Muscle of leg (tissue), 16 donors: ENCODE measurements at places on chromosomes 3 and 15.

DNA sequence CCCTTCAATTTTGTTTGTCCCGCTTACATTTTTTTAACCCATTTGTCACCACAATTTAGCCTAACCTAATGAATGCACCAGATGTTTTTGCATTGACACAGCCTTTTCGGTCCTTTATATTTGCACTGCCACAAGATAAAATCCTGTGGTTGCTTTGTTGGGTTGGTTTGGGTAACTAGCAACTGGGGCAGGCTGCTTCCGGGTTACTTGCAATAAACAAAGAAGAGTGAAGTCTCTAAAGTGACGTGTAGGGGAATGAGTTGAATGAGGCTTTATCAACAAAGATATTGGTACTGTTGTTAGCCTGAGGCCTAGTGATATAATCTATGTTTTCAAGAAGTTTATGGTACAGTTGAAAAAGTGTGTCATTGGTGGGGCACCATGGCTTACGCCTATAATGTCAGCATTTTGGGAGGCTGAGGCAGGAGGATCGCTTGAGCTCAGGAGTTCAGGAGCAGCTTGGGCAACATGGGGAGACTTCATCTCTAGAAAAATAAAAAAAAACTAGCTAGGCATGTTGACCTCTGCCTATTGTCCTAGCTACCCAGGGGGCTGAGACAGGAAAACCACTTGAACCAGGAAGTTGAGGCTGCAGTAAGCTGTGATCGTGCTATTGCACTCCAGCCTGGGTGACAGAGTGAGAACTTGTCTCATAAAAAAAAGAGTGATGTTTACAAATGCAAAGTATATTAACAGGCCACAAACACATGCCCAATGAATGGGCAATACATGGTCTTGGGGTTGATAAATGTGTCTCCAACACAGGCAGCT, 121.8 kb downstream of the OXSM start:
- no peak for DNase-seq

DNA sequence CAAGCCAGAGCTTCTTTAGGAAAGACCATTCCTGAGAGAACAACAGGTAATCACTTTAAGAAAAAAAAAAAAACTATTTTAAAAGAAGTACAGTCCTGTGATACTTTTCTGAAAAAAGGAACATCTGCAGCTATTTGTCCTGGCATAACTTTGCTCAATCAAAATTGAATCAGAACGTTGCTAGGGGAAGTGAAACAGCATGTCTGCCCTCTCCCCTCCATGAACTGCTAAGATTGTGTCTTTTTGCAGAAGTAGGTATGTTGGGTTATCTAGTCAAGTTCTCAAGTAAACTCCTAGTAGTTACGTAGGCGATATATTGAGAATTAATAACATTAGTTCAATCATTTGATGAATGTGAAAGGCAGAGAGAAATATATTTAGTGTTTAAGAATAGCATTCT, 1013.3 kb downstream of the TUSC7 start:
- peak; percentile 72 for DNase-seq

GRCh38 chr3:10280177-10280529, 12.6 kb downstream of the GHRL start:
- DNase-seq: no peak

GRCh38 chr3:15040844-15041243, 24.3 kb downstream of the MRPS25 start:
- no peak for DNase-seq

GRCh38 chr3:97815149-97815917, 6.5 kb upstream of the CRYBG3 start:
- no peak for DNase-seq

DNA sequence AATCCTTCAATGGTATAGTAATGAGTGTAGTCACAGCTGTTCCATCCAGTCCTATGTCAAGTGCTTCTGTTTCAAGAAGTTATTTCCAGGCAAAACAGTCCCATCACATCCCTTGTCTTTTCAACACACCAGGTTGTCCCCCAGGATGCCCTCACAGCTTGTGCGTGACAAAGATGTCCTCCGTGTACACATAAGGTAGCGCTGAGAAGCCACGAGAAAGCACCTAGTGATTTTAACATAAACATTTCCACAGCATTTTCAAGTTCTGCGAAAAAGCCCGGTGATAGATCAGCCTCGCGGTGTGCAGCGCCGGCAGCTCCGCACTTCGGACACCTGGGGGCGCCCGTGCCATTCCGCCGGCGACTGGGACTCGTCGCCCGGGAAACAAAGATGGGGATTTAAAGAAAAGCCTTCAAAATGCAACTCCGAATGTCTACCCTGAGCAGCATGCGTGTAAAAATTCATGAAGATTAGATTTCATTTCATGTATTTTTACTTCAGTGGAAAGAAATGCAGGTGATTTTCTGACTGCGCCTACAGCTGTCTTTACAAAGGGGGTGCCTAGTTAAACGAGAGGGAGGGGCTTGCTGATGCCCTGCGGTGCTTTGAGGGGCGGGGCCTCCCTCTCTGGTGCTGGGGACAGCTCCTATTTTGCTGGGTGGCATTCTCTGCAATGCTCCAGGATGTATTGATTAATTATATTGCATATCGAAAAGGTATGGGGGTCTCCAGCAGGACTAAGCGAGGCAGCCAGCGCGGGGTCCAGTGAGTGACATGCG, 49.9 kb downstream of the KY start:
- peak; percentile 78 for DNase-seq

DNA sequence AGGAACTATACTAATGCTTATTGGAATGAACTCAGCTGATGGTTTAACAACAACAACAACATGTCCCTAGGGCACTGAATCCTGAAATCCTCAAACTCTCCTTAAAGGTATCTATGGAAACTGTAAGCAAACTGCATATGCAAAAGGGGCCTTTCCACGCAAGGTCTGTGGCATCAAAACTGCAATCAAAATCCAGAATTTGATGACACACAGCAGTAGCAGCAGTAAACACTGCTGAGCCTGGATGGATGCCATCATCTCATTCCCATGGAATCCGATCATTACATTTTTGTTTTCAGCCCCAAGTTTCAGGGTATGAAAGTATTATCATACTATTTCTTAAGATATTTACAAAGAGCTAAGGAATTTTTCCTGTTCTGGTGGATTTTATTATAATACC, 399.7 kb downstream of the VPS13C start:
- DNase-seq: peak; percentile 83

GRCh38 chr3:129474984-129475804, 35.2 kb downstream of the IFT122 start:
- no peak for DNase-seq

DNA sequence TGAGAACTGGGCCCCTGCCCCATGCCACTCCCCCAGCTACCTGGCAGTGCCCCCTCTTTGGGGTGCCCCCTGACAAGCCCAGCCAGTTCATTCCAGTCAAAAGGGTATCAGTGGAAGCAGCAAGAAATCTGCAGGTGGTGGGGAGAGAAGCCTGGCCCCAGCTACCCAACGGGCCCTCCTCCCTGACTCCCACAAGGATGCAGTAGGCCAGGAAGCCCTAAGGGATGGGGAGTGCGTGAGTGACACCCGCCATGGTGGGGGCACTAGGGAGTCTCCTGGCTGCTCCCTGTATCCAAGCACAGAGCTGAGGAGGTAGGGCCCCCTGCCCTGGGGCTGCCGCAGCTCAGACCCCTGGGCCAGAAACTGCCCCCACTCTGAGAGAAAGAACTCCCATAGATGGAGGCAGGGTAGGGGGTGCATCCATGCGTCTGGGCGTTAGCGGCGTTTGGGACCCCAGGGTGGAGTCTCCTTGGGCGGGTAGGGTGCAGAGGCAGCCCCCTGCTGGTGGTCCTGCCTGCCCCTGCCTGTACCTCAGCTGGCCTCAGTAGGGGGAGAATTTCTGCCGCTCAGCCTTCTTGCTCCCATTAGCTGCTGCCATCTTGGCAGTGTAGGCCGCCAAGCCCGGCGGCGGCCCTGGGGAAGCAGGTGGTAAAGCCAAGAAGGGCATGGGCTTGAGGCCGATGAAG, 2.5 kb downstream of the GPR62 start:
- no peak for DNase-seq

DNA sequence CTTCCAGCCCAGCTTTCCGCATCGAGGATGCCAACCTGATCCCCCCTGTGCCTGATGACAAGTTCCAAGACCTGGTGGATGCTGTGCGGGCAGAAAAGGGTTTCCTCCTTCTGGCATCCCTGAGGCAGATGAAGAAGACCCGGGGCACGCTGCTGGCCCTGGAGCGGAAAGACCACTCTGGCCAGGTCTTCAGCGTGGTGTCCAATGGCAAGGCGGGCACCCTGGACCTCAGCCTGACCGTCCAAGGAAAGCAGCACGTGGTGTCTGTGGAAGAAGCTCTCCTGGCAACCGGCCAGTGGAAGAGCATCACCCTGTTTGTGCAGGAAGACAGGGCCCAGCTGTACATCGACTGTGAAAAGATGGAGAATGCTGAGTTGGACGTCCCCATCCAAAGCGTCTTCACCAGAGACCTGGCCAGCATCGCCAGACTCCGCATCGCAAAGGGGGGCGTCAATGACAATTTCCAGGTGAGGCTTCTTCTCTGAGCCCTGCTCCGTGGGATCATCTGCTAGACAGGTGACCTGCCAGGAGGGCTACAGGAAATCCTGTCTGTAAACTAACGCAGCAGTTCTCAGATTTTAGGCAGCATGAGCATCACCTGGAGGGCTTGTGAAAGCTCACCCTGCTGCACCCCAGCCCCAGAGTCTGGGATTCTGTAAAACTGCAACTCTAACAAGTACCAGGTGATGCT, 1.6 kb downstream of the THBS1 start:
- peak; percentile 65 for DNase-seq

DNA sequence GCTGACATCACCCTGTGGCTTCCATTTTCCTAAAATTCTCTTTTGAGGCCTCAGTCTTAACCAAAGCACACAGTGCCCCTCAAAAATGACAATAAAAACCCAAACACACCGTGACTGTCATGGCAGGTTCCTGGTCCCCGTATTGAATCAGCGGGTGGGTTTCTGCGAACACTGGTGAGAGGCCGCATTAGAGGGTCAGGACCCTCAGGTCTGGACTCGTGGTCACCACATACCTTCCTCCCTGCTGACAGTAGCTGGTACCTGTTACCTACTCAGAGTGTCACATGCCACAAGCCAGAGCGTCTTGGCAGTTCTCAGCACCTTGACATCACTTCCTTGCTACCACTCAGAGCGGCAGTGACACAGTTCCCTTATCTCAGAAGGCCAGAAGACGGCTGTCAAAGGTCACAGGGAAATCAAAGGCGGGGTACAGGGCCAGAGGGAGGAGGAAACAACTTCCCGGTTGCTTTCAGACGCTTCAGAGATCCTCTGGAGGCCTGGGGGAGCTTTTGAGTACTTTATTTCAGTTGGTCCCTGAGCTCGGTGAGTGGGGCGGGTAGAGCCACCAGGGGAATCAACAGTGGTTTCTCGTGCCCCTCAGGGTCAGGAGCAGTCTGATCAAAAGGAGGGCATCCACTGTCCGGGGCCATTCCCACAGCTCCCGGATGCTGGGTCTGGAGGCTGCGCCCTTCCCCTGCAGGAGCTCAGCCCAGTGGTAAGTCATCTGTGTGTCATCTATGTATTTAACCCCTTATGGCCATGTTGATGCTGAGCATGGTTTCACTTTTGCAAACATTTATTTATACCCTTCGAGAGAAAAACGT, at the start of the genes CCR5AS and CCRL2:
Gene CCR5AS, minus strand, starts transcription at position 279 of the 824 bp plus-strand sequence.
Gene CCRL2, plus strand, starts transcription at position 472 of the 824 bp plus-strand sequence. CDS start 821 bp downstream, outside the sequence.
- DNase-seq: peak; percentile 72

DNA sequence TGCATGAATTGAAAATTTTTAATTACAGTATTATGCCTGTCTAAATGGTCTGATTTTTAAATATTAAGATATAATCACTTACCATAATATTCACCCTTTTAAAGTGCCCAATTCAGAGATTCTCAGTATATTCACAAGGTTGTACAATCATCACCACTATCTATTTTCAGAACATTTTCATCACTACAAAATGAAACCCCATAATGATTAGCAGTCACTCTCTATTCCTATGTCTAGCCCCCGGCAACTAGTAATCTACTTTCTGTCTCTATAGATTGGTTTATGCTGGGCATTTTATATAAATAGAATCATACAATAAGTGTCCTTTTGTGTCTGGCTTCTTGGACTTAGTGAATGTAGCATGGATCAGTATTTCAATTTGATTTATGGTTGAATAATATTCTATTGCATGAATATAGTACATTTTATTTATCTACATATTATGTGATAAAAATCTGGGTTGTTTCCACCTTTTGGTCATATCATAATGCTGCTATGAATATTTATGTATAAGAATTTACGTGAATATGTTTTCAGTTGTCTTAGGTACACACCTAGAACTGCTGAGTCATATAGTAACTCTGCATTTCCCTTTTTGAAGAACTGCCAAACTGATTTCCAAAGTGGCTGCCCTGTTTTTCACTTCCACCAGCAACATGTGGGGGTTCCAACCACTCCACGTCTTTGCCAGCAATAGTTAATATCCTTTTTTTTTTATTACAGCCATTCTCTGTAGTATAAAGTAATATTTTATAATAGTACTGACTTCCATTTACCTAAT, 485.7 kb upstream of the ZNF385D start:
- no peak for DNase-seq

DNA sequence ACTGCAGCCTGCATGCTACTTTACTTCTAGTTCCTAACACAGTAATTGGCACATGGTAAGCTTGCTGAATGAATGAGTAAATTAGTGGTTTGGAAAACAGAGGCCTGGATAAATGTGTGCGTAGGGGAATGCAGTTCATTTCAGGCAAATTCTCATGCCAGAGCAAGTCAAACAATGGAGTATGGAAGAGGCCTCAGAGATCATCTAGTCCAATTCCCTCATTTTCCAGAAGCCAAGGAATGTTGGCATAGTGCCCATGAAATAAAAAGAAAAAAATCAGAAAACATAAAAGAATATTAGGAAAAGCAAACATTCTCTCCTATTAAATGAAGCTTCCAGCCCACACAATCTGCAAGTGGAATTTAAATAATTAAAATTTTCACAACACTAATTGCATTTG, 92.4 kb downstream of the MB21D2 start:
- peak; percentile 76 for DNase-seq

DNA sequence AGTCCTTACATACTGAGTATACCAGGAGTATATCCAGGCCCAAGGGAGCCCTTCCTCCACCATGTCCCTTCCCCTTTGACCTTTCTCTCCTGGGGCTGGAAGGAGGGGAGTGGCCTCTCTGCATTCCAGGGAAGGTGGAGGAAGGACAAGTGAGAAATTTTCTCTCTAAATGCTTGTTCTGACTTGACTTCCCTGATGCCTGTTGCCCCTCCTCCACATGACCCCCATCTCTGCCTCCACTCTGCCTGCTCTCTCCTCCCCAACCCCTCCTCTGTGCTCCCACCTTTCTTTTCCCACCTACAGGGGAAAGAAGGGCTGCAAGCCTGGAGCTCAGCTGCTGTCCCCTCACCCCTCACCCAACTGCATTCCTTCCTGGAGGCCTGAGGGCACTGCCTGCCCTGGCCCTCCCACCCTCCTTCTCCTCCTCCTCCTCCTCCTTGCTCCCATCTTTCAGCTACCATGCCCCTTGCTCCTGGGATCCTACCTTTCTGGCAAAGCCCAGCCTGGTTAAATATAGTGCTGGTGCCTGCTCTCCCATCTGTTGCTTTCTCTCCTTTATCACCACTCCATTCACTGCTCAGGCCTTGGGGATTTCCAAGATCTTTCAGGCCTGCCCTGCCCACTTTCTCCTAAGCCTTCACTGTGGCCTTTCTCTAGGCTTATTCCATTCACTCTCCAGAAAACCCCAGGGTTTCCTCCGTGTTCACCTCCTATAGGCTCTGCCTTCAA, 8.5 kb upstream of the DAG1 start:
- DNase-seq: no peak
